Kidney capillary endothelial cell (primary cell): ENCODE measurements at places on chromosomes 11 and 22.

DNA sequence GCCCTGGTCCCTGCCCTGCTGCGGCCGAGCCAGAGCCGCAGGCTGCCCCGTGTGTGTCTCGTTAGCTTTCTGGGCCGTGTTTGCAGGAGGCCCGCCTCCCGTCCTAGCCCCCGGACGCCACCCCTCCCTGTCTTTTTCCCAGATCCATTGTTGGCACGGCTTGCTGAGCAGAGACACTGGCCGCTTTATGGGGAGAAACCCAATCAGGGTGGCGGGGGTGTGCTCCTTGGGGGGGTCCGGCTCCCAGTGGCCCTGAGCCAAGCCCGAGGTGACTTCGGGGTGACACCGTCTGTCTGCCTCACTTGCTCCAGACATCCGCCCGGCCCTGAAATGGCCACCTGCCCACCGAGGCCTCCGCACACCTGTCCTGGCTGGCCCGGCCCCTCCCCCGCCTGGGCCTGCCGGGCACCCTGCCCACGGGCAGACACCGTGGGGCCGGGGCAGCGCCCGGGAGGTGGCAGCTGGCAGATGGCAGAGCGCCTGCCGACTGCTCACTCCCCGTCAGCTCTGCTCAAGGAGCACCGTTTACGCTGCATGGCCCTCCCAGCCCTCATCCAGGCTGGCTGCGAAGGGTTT is 43.1 kb upstream of the PPARA start:
- DNase-seq: no peak

GRCh38 chr11:67640021-67640757 is 626 bp upstream of the TBX10 start:
- DNase-seq: peak; percentile 17

DNA sequence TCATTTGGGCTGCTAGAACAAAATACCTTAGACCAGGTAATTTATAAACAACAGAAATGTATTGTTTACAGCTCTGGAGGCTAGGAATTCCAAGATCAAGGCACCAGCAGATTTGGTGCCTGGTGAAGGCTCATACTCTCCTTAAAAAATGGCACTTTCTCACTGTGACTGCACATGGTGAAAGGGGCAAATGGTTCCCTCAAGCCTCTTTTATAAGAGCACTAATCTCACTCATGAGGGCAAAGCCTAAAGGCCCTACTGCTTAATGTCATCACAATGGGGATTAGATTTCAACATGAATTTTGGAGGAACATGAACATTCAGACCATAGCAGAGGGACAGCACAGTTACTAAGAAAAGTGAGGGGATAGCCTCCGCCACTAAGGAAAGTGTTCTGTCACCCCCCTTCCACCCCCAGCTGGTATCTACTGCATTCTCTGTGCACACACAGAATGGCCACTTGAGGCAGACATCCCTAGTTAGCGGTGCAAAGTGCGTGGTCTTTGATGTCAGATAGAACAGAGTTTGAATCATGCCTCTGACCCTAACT is 47.2 kb upstream of the CEP295 start:
- DNase-seq: no peak

- no peak for DNase-seq
Measured at GRCh38 chr11:38971141-38971540, 2373.1 kb upstream of the RAG2 start.

- DNase-seq: no peak
Measured at GRCh38 chr11:24005202-24005876, 491.5 kb upstream of the LUZP2 start.

DNA sequence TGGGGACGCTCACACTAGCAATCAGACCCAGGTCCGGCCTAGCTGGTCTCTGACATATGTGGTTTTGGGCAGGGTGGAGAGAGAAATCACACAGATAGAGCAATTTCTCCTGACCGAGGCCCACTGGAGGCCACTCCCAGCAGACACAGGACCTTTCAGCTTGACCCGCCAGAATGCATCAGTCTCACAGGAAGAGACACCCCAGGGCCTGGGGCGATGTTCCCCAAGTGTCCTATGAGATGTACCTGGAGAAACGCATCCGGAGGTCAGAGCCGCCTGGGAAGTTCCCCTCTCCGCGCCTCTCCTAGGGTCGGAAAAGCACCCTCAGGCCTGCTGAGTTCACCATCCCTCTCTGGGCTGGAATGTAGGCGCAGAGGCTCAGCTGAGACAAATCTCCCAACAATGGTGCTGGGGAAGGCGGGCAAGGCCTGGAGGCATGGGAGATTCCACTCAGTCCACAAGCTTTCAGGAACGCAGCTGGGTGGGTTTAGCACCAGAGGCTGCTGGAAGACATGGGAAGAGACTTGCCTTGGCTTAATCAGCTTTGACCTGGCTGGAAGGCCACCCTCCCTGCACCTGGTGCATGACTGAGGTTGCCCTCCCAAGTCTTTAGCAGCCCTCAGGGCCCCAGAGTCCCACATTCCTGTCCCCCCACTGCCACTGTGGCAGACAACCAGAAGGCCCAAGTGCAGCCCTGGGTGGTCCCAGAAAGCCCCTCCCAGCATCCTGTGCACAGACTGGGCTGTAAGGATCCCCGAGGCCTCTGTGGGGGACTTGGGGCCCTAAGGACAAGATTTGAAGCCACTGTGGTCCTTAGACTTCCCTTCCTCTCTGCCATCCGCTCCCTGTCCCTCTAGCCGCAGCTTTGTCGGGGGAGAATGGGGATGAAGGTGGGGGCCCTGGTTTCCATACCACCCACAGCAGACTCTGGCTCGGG is 57.5 kb downstream of the RTL6 start:
- no peak for DNase-seq

DNA sequence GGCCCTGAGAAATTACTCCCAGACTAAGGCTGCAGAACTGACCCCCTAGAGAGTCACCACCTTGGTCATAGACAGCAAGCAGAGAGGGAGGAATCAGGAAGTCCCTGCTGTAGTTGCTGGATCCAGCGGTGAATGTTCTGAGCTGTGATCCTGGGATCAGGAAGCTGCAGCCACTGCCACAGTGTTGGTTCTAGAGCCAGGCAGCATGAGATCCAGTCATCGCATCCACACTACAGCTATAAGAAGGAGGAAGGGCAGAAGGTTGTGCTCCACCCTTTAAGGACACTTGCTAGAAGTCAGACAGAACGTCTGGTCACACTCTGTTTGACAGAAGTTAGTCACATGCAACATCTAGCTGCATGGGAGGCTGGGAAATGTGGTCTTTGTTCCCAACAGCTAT is 104.7 kb upstream of the OR4B1 start:
- DNase-seq: no peak
